ENCODE measurements at places on chromosomes 1 and 21.

GRCh38 chr1:222994511-222995235, 148.4 kb downstream of the TLR5 start:
- DNase-seq, result no peak

DNA sequence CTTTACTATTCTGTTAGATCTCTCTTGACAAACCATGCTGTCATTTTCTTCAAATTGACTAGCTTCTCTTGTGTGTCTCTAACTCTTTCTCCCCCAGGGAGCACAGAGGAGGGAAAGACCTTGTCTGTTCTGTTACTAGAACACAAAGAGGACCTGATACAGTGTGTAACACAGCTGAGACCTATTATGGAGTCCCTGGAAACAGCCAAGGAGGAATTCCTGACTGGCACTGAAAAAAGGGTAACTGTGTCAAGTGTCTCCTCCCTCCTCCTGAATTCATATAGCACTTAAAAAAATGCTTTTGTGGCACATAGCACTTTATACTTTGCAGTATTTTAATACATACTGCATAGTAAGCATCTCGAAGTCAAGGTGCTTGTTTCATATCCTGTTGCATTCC, 50.6 kb downstream of the ZBTB40 start:
- DNase-seq, result no peak

GRCh38 chr1:156150333-156151011, 2.9 kb upstream of the SEMA4A start:
- DNase-seq, result no peak

DNA sequence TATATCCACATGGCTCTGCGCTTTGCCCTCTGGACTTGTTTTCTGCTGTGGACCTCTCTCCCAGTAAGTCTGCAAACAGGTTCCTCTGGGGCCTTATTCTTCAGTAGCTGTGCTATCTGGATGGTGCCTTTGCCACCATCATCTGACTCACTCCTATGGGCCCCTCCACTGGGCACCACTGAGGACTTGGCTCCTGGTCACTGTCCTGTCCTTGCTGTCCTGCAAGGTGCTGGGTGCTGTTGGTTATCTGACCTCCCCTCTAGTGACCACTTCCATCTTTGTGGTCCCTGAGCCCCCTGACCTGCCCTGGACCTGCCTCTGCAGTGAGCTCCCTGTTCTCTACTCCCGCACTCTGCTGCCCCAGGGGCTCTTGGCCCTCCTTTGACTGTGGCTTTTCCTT, 6.7 kb downstream of the CNIH3 start:
- DNase-seq, result no peak

GRCh38 chr1:177302357-177303044, 131.7 kb downstream of the BRINP2 start:
- peak; percentile 48 for DNase-seq

- DNase-seq, result no peak
Observed at GRCh38 chr1:213989002-213989855, 1.5 kb downstream of the PROX1 start.

GRCh38 chr1:37171691-37172090, 137.4 kb upstream of the GRIK3 start:
- DNase-seq, result no peak

All from heart left ventricle (tissue), 16 donors.